ENCODE measurements at places on chromosomes 2 and 18. TPM values are rescaled to one million over a fixed set of nuclear protein-coding genes. Genes with fewer than 3 reads are reported as not detected.

CCL20 gene
- not detected for total RNA-seq

- no peak for DNase-seq
- H3K4me1 ChIP-seq: no peaks in the 10 kb centered on the region
- no peak overlapping the region for H3K4me3 ChIP-seq
- peaks cover 34% of the 10 kb centered on the region for H3K27me3 ChIP-seq
- no peaks in the 10 kb centered on the region for H3K36me3 ChIP-seq
Observed at GRCh38 chr2:1268034-1268433, 145.2 kb upstream of the TPO start.

- no peak for DNase-seq
- no peak overlapping the region for H3K4me3 ChIP-seq
- no peaks in the 10 kb centered on the region for H3K4me1 ChIP-seq
- H3K27me3 ChIP-seq: no peaks in the 10 kb centered on the region
Observed at GRCh38 chr2:67583185-67583584, 186.1 kb downstream of the ETAA1 start.

SCYGR4 gene
- not detected for total RNA-seq

DNER gene
- 2.3 TPM for total RNA-seq

CIDEA gene
- 0.33 TPM for total RNA-seq

DNA sequence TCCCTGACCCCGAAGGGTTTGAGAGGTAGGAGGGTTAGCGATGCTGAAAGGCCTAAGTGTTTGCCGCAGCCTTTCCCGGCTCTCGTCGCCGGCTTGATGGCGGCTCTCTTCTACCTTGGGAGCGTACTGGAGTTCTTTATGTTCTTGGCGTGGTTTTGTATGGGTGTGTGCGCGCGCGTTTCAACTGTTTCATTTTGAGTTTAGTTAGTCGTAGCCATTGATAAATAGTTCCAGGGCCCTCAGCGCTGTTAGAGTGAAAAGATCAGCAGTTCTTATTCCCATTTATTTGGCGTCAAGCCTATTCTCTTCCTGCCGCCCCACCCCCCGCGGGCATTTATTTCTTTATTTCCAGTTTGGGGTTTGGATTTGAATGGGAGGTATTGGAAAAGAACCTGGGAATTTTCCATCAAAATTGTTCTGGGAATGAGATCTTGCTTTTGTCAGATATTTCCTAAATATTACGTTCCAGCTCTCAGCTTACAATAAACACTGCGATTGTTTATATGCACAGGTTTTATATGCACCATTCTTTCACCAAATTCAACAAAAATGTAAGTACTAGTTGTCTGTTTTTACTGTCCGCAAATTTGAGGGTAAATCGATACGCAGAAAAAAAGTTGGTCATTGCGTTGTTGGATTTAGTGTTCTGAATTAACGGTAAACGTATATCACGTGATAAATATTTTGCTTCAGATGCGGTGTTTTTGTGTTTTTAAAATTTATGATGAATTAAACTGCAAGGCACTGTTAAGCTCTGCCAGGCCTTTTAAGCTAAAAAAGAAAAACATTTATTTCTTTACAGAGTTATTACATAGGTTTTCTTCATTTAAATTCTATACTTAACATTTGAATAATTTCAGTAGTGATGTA, 954 bp downstream of the CCNT2 start:
- no peaks in the 10 kb centered on the region for H3K36me3 ChIP-seq
- DNase-seq: peak; percentile 16
- H3K4me1 ChIP-seq: peaks cover 67% of the 10 kb centered on the region
- no peaks in the 10 kb centered on the region for H3K27me3 ChIP-seq
- peak overlapping the region; percentile 97 for H3K27ac ChIP-seq

DSG2 gene
- 42.6 TPM for total RNA-seq

Measured in left ventricle myocardium inferior (tissue), 1 donor.